ENCODE measurements at places on chromosomes 12 and 14. TPM values are rescaled to one million over a fixed set of nuclear protein-coding genes. Genes with fewer than 3 reads are reported as not detected.

The SERPINA12 gene
- not detected for total RNA-seq

The CCDC38 gene
- total RNA-seq, result 0.16 TPM

The BRMS1L gene
- total RNA-seq, result 19.0 TPM

The GLT8D2 gene
- total RNA-seq, result 13.9 TPM

The KRT5 gene
- 0.62 TPM for total RNA-seq

DNA sequence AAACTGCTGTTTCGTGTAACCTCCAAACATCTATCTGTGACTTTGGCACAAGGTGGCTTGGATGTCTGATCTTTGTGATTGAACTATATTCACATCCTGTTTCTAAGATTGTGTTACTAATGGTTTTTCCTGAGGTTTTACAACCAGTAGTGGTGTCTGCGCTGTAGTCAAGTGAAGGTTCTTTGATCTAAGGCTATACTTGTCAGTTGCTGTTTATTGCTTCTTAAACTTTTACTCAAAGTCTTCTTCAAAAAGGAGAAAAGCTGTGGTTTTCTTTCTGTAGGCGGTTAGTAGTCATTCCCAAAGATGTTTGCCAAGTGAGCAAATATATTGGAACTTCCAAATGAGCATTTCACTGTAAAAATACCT is 12.3 kb upstream of the CALM1 start:
- DNase-seq, result no peak

DNA sequence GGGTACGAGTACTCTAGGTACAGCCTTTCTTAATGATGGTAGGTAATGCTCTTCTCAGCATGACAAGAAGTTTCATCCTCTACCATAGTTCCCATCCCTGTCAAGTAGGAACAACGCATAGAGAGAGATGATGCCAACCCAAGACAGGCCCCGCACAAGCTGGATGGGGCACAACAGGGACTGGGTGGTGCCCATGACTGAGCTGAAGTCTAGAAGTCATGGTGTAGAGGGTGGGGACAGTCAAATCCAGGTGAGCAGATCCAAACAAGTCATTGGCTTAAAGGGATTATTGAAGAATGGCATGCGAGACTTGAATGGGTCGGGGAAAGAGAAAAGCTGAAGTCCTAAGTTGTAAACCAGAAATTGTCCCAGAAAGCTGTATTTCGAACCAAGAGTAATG is 84.2 kb upstream of the MDM1 start:
- DNase-seq, result no peak

DNA sequence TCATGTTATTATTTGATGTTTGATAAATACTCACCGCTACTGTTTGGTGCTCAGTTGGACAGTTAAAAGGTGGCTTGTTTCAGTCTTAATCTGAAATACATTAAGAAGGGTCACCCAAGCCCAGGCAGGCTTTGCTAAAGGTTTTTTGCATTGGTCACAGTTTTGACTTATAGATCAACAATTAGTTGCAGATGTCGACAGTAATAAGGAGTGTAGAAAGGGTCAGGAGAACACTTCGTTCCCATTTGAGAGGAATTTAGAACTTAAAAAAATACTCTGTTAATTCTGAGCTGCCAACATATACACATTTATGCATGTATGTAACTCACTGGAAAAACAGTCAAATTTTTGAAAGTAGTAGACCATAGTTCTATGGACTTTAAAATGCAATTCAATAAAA is 130.3 kb downstream of the TMEM30B start:
- DNase-seq, result no peak

DNA sequence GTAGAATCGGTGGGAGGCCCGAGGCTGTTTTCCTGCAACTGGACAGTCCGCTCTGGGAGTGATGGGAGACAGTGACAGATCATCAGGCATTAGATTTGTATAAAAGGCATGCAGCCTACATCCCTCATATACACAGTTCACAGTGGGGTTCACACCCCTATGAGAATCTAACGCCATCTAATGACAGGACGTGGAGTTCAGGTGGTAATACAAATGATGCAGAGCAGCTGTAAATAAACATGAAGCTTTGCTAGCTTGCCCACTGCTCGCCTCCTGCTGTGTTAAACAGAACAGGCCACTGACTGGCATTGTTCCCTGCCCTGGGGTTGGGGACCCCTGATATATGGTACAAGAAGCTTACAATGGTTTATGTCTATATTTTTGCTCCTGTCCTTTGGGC is 179.0 kb downstream of the LRFN5 start:
- no peak for DNase-seq

GRCh38 chr12:62910549-62911169 is 24.3 kb downstream of the PPM1H start:
- no peak for DNase-seq

GRCh38 chr12:2266666-2267620 is 214.2 kb downstream of the CACNA1C start:
- no peak for DNase-seq

- DNase-seq, result no peak
Measured at GRCh38 chr14:74414403-74415114, 11.5 kb downstream of the SYNDIG1L start.

DNA sequence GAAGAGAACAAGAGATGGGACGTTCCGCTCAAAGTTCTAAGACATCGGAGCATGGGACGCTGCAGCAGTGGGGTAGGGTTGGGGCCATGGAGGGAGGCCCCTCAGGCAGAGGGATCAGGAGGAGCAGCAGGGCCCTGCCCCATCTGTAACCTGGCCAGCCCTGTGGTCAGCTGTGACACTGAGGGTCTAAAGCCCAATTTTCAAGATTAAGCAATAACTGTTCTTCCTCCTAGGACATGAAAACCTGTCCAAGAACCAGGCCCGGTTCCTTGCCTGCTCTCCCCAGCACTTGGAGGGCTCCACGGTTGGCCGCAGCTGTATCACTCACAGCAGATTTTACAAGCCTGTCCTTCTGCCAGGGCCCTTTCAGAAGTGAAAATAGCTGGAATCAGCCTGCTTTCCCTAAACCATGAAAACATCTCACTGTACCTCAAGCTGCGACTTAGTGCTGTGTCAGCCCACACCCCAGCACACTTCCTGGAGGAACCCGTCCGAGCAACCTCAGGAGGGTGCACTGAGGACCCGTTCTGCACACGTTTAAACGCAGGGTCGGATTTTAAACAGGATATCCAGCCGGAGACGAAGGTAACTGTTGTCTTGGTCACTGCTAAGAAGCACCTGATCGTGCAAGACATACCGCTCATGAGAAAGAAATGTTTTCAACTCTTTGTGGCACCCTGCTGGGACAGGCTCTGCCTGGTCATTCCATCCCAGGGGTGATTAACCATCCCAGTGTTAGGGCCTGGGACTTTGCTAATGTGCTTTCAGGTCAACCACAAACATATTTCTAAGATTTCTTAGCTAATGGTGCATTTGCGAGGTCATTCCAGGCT is 201.9 kb upstream of the DIO3 start:
- no peak for DNase-seq

- DNase-seq, result no peak
Measured at GRCh38 chr12:107302649-107303341, 209.4 kb upstream of the CRY1 start.

- no peak for DNase-seq
Measured at GRCh38 chr12:113852264-113852663, 113.9 kb downstream of the RBM19 start.

DNA sequence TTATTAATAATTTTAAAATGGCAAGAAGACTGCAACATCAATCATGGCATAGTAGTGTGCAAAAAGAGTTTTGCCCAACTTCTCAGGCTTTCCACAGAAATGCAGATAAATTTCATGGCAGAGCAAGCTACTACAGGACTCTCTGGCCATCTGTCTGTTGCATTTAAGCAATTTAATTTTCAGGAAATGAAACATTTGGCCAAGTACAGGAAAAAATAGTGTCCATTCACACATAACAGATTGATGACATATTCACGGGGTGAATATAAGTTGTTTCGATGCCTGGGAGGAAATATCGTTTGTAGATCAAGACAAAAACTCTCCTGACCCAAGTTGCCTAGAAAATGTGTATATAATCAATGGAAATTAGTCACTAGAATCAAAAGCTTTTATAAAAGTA is 324.0 kb downstream of the PRKD1 start:
- DNase-seq, result no peak

GRCh38 chr12:70267550-70267949 is 24.3 kb downstream of the CNOT2 start:
- no peak for DNase-seq

DNA sequence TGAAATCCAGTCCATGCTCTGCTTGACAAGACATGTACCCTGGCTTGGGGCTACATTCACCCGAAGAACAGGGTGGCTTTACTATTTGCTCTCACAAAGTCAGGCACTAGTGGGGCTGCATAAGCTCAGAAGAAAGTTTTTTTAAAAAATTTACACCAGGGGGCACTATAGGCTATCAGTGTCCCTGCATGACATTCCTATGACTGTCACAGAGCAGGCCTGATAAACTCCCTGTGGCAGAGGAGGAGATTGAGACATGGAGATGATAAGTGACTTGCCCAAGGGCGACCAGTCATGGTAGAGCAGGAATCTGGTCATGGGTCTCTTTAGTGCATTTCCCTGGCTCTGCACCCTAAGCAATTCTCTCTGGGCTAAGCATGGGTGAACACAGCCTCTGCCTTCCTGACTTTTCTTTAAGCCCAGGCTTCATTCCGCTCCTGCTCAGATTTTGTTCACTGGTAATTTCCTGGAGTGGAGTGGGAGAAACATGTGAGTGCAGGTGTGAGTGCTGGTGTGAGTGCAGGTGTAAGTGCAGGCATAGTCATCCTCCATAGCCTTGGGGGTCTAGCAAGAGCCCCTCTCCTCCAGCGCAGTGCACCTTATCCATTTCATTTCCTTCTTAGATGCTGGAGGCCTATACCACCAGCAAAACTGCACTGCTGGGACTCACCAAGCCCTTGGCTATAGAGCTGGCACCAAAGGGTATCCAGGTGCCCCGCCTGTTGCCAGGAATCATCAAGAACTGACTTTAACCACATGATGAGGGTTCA is 91.6 kb downstream of the DHRS2 start:
- DNase-seq, result no peak

- DNase-seq, result no peak
Measured at GRCh38 chr12:77153706-77154105, 88.3 kb upstream of the E2F7 start.

- no peak for DNase-seq
Measured at GRCh38 chr14:95841668-95842067, 35.0 kb upstream of the TUNAR start.

DNA sequence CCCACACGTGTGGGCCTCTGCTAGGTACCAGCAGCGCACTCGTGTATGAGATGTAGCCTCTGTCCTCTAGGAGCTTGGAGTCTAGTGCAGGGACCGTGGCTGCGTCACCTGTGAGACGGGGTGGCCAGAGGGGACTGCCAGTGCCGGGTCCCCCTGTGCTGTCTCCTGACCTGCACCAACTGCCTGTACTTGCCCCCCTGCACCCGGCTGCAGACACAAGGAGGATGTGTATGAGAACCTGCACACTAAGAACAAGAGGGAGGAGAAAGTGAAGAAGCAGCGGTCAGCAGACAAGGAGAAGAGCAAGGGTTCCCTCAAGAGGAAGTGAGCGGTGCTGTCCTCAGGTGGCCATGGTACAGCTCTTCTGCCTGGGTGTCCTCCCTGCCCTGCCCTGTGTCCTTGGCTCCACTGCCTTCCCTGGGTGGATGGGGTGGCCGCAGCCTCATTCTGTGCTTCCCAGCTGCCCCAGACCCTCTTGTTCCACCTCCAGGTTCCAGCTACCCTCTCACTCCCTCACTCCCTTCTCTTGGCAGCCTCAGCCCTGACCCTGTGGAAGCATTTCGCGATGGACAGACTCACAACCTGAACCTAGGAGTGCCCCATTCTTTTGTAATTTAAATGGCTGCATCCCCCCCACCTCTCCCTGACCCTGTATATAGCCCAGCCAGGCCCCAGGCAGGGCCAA is 9.6 kb downstream of the PTPN6 start:
- no peak for DNase-seq

DNA sequence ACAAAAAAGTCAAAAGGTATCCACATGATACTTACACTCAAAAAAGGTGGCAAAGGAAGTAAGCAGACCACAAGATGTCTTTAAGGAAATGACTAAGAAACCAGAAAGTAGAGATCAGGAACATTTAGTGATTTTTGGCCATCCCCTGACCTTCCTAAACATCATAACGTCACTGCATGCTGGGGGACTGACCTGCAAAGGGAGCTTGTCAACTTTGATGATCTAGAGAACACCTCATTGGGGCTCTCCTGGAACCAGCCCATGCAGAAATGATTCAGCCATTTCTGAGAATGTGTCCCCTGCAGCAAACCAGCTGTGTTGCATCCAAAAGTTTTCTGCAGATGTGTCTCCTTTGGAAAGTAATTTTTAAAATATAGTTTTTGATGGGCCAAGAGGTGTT is 152.2 kb upstream of the RASSF8 start:
- DNase-seq, result no peak

DNA sequence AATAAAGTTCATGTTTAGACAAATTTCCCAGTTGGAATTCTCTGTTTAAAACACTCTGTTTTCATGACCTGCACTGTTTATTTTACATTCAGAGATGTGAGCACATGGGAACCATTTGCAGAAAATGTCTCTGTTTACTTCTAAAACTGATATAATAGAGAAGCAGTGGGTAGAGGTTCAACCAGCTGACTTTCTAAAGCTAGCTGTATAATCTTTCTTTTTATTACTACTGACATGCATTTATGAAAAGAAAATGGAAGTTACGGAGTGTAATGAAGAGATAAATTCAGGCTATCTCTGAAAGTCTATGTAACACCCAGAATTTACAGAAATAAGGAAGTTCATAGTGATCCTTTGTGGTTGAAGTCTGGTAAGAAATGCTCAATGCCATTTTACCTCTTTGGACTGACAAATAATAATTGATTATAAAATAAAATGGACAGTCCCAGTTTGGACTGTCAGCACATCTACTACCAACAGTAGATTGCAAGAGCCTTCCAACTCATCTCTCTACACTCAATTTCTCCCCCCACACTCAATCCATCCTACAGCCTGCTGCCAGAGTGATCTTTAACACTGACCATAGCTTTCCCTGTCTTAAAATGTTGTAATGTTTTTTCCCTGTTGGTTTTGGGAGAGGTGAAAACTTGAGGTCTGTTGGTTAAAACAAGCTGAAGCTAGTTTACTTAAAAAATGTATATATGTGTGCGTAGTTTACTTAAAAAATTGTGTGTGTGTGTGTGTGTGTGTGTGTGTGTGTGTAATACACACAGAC is 137.4 kb downstream of the AEBP2 start:
- DNase-seq, result no peak

DNA sequence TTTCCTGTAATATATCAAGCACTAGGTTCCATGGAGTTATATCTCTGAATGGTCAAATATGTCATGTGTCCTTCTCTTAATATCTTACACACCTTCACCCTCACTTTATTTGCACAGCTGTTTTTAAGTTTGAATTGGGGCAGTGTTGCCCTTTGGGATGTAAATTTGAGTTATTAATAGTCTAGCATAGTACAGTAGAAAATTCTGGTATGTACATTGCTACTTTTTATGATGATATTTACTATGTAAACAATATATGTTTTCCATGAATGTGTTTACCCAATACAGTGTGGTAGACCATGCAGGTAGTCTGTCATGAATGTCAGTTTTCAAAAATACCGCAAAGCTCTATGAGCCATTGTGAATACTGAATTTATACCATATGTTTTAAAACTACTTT is 50.5 kb downstream of the METTL25 start:
- DNase-seq, result no peak

DNA sequence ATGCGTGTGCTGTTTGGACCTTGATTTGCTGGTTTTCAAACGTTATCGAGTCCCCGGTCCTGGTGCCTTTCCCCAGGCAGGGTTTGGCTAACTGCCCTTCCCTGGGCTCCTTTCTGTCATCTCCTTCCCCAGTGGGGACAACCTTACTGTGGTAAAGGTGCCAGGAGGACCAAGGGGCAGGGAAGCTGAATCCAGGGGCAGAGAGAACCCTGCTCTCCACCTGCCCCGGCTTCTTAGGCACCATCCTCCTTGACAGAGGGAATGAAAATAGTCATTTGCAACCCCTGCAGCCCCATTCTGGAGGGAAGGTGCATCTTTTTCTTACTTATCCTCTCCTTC is 5.0 kb downstream of the CEBPE start:
- no peak for DNase-seq
